Dorsolateral prefrontal cortex (tissue), 122 donors: ENCODE measurements at places on chromosomes 13 and 19. TPM values are rescaled to one million over a fixed set of nuclear protein-coding genes. Genes with fewer than 3 reads are reported as not detected.

Gene LILRB5
- total RNA-seq = 0.94 TPM

Gene TTC9B
- total RNA-seq = 51.4 TPM

Gene IGLON5
- total RNA-seq = 13.5 TPM

Gene CABP5
- total RNA-seq = not detected
